ENCODE measurements at places on chromosomes 16 and 17.

DNA sequence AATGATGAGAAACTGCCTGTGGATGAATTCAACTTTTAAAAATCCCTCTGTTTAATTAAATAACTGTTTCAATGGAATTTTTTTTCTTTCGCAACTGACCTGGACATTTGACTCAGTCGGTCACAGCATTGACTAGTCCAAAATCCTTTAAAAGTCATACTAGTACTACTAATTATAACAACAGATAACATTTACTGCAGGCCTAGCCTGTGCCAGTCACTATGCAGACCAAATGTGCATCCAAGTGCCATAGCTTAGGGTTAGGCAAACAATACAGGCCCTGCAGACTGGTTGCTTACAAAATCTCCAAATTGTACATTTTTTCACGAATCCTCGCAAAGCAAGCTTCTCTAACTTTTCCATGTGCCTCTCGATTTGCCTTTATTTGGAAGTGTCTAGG lies 56.6 kb downstream of the MYOCD start:
- no peak for DNase-seq

DNA sequence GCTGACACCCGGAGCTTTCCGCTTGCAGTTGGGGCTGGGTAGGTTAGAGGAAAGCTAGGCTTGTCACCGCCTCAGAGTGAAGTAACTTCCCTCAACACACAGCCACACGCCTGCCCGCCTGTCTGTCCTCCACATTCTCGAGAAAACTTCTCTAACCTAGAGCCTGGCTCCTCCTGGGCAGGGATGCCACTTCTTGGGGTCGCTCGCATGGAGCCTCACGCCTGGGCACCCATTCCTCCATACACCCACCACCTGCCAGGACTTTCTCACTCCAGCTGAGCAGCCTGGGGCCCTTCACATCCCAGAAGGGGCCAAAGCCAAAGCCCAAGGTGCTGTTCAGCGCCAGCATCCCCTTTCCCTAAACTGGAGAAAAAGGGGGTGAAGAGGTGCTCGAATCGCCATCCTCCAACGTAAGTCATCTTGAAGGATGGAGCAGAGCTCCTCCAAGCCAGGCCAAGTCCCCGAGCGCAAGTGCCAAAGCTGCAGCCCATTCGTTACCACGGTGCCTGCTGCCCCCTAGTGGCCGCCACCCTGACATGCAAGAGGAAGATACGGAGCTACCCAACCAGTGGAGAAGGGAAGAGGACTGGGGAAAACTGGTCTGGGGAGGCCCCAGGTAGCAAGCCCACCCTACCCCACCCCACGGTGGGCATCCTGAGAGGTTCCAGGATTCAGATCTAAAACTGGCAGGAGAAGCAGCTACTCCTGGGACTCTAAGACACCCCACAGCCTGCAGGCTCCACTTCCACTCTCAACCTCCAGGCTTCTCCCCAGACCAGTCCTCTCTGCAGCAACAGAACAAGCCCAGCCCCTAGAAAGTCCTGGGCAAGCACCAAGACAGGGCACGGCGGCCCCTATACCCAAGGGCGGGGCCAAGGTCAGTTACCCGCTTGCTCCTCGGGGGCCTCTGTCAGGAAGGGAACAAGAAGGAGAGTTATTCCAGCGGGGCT lies 63.1 kb downstream of the MYO18A start:
- peak; percentile 72 for DNase-seq

- no peak for DNase-seq
These were observed 4.0 kb downstream of the KRT40 start for GRCh38 chr17:40980117-40980516.

DNA sequence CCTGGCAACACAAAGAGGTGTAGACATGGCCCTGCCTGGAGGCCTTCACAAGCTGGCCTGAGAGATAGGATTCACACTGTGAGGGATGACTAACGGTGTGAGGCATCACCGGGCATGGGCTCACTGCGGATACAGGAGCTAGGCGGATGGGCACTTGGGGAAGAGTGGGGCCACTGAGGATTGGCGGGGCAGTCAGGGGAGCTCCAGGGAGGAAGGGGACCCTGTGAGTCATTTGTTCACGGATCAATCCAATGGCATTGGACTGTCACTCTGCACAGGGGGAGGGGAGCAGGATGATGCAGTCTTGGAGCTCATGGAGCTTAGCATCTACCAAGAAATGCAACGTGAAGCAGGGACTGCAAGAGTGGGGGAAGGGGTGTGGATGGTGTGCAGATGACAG lies 117.3 kb downstream of the SDK2 start:
- DNase-seq, result no peak

DNA sequence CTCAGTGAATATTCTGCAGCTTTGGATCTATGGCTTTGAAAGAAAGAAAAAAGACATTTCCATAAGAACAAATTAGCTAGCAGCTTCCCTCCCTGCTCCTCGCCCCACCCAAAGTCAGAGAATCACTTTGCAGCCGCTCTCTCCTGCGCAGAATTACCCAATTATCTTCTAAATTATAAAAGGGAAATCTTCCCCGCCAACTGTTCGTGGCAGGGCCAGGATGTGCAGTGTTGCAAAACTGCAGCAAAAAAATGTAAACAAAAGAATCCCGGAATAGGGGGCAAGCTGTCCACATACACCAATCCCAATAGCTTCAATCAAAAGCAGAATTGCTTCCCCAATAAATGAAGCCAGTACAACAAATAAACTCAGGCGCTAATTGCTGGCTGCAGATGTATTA lies 510.6 kb downstream of the RBFOX1 start:
- DNase-seq, result peak; percentile 66

GRCh38 chr17:71237903-71238538 lies 882.8 kb upstream of the SOX9 start:
- DNase-seq, result peak; percentile 71

- no peak for DNase-seq
These were observed 29.5 kb downstream of the SMURF2 start for GRCh38 chr17:64632606-64633005.
